NCI-H1048 (cell line): ENCODE measurements at places on chromosomes 7 and 10.

DNA sequence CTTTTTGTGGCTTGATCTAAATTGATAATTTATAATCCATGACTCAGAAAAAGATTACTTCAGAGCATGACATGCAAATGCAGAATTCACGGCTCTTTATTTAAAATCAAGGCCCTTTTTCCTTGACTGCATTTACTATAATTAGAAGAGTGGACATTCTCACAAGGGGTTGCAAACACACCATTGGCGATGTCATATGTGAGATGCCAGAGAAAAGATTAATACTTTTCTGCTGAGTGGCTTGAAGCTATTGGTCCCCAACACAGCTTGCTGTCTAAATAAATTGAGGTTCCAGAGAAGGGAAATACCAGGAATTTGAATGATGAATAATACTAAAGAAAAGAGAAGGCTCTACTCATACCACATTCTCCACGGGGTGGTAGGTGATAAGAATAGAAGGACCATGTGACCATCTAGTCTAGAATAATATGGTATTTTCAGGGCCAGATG lies 78.7 kb upstream of the ARID5B start:
- DNase-seq, result no peak

GRCh38 chr10:119680650-119681081 lies 29.5 kb downstream of the BAG3 start:
- no peak for DNase-seq

DNA sequence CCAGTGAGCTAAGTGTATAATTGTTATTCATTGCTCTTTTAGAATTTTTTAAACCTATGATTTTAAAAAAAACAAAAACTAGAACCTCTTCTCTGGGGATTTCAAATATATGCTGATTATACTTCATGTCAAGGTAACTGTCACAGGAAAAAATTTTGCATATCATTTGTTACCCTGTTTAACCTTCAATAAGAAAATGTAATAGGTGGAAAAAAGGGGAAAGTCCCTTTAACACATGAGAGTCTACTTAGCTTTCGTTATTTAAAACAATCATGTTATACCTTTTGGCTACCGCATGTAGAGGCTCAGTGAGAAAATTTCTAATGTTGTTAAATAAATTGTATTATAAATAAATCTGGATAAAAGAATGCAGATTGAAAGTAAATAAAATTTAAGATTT lies 190.1 kb upstream of the AKR1E2 start:
- no peak for DNase-seq

DNA sequence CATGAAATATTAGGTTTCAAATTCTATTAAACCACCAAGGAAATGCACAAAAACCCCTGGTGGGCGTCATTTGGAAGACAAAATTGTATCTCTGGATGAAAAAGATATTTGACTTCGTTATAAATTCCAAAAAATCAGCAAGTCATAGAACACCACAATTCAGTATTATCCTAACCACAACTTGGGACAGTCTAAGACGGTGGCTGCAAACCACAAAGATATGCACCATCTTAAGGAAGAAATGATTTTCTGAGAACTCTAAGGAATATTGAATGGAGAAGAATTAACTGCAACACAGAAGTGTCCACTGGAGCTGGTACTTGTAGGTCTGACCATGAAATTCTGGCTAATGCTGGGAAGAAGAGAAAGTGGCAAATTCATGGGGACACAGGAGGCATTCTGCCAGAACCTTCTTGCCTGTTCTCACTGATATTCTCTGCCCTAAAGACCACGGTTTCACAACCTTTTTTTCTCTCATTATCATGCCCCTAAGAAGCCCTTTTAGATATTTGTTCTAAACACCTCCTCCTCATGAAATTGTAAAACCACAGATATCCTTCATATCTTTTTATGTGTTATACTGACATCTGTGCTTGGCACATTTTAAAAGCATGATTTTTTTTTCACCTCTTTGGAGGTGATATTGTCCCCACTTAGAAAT lies 92.9 kb downstream of the SFMBT2 start:
- no peak for DNase-seq

- no peak for DNase-seq
Observed at GRCh38 chr7:156777364-156778069, 115.5 kb downstream of the LMBR1 start.
